ENCODE measurements at places on chromosomes 7 and 10. TPM values are rescaled to one million over a fixed set of nuclear protein-coding genes. Genes with fewer than 3 reads are reported as not detected.

Gene NAT16
- total RNA-seq: not detected

Gene PKD2L1
- not detected for total RNA-seq

Gene RBM20
- not detected for total RNA-seq

Gene ARHGAP21
- 23.7 TPM for total RNA-seq

Gene RNF133
- total RNA-seq: not detected

Gene RSPH10B2
- 1.6 TPM for total RNA-seq

Gene PDAP1
- total RNA-seq: 60.4 TPM

Gene THSD7A
- total RNA-seq: not detected

Gene IDE
- 40.9 TPM for total RNA-seq

Gene SNX10
- total RNA-seq: 33.6 TPM

Gene FKBP6
- not detected for total RNA-seq

Gene CALHM3
- total RNA-seq: not detected

Gene PIP
- not detected for total RNA-seq

Gene CCT6A
- 79.0 TPM for total RNA-seq

Gene GRK5
- total RNA-seq: 54.8 TPM

Gene HOXA3
- not detected for total RNA-seq

Gene IFIT2
- 13.4 TPM for total RNA-seq

Gene ARHGEF5
- 7.9 TPM for total RNA-seq

Gene OR9A2
- not detected for total RNA-seq

Gene KLHDC10
- total RNA-seq: 25.7 TPM

Gene KCP
- 3.8 TPM for total RNA-seq

Gene TLL2
- total RNA-seq: 0.47 TPM

Gene GPR85
- total RNA-seq: not detected

Gene GNAT3
- not detected for total RNA-seq

Gene CDHR1
- total RNA-seq: 1.7 TPM

Gene SLC37A3
- total RNA-seq: 20.1 TPM

Gene ZNF107
- total RNA-seq: 73.7 TPM

Gene ANKRD22
- total RNA-seq: not detected

Gene MKX
- not detected for total RNA-seq

Gene OR2A12
- not detected for total RNA-seq

Gene CISD1
- 6.3 TPM for total RNA-seq

Gene HOXA11
- total RNA-seq: not detected

Gene KIAA1217
- 0.53 TPM for total RNA-seq

Gene CYP17A1
- not detected for total RNA-seq

Gene BCL7B
- 64.5 TPM for total RNA-seq

Gene VENTX
- total RNA-seq: not detected

Gene UCN3
- not detected for total RNA-seq
